ENCODE measurements at places on chromosomes 1 and 21.
A peak's percentile ranks its signal among the peaks of the same experiment; 100 is the strongest.

GRCh38 chr1:239367196-239367810 lies 19.1 kb upstream of the CHRM3 start:
- DNase-seq, result no peak

DNA sequence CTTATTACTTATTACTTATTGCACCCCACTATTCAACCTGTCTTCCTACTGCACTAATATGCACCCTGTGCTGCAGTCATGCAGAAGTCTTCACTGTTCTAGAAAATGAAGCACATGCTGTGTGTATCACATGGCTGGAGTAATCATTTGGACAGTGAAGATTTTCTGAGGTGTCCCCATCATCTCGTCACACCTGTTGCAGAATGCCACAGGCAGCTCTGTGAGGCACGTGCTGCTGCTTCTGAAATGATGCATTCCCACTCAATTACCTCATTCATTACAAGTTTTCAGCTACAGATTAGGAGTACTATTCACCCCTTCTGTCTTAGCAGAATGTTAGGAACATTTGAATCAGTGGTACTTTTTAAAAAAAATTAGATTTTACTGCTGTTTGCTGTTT lies 325.7 kb upstream of the ST6GALNAC5 start:
- no peak for DNase-seq

DNA sequence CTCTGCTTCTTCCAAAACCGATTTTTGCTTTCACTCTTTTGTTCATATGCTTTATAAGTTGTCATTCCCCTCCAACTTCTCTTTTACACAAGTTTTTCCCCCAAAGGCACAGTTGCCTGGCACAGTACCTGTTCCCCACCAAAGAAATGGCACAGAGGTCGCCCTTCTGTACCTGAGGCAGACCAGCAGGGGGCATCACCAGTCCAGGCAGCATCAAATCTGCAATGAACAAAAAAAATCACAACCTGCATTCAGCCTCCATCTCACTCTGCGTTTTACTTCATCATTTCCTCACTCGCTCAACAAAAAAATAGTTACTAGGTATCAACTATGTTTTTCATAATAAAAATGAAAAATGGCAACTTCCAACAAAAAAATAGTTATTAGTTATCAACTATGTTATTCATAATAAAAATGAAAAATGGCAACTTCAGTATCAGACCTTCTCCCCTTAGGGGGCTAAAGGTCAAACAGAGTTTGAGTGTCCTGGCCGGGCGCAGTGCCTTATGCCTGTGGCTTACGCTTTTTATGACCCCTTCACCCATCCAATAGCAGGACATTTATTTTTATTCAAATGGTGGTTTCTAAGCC lies 4.1 kb downstream of the EIF2D start:
- DNase-seq, result peak; percentile 47

GRCh38 chr1:65687428-65688214 lies 105.1 kb upstream of the PDE4B start:
- peak; percentile 51 for DNase-seq

DNA sequence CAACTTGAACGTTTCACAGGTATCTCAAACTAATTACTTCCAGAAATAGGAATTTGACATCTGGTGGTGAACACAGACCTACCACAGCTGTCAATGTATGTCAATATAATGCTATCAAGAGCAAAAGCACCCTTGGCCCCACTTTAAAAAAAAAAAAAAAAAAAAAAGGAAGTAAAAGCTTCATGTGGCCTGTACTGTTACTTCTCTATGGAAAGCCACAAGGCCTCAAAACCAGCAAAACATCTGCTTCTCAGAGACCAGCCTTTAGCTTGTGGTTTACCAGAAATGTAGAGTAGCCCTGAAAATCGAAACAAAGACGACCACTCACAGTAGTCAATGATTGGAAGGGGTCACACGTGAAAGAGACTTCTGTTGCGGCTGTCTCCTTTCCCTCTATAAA lies 109.6 kb downstream of the SLC45A1 start:
- DNase-seq, result no peak

DNA sequence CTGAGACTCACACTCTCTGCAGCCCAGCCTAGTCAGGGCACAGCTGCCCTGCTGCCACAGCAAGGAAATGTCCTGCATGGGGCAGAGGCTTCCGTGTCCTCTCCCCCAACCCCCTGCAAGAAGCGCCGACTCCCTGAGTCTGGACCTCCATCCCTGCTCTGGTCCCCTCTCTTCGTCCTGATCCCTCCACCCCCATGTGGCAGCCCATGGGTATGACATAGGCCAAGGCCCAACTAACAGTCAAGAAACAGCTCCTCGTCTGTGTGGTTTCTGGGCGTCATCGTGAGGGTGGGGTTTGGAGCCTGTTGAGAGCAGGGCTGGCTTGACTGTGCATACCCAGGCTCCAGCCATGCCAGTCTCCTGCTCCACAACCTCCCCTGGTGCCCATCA lies 19.5 kb downstream of the FAAH start:
- DNase-seq, result no peak

GRCh38 chr1:231584117-231584516 lies 42.5 kb upstream of the DISC1 start:
- DNase-seq, result no peak

DNA sequence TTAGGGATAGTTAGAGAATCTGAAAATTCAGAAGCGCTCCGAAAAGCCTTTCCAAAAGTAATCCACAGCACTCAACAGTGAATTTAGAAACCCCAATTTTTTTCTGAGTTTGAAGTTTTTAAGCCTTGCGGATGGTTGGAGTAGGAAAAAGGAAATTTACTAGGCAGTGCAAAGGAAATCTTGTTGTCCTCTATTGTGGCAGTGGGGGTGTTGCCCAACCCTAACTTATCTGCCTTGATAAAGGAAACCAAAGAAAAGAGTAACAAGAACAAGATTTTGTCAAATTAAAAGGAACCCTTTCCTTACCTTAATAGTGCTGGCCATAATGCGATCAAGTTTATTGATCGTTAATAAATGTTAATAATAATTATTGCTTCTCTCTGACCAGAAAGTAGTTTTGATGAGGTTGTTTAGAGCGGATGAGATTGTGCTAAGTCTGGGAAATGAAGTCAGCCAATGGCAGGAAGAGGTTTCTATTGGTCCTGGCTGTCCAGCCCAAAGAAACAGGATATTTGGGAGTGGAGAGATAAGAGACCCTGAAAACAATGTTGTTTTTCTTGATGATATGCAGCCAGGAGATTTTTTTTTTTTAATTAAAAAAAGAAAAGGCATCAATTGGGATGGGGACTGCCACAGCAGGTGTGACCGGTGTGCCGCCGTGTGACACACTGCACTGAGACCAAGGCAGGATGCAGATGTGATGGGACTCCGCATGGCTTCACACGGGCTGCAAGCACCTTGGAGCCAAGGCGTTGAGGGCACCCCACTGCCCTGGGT lies at the start of gene ERG:
TSS of gene ERG (minus strand) at position 421 of the 777 bp plus-strand sequence. CDS start at position 324, 97 bp downstream.
- no peak for DNase-seq

DNA sequence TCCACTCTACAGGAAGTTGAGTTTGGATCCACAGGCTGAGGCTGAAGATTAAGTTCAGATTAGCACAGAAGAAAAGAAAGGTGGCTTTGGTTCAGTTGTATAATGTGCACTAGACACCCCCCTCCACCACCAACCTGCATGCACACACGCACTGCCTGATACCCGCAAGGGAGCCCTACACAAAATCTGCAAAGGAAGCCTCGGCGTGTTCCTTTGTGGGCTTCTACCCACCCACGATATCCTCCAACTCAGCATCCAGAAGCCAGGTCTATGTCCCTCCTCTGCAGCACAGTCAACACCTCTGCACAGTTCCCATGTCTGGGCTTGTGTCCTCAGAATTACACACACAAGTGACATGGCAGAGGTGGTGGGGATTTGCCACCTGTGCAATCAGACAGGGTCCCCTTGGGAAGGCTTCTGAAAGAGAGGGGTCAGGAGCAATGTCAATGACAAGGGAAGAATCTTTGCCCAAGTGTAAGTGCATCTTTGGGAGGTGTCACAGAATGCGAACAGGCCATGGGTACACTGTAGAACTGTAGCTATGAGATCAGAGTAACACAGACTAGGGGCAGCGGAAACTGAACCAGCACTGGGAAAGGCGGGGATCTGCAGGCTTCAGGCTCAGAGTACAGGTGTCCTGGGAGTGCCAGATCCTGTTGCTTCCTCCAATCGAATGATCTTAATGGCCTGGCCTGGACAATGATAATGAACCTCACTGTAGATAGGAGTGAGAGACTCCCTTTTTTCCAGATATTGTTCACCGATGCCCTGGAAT lies 148.6 kb upstream of the ETV3 start:
- no peak for DNase-seq

DNA sequence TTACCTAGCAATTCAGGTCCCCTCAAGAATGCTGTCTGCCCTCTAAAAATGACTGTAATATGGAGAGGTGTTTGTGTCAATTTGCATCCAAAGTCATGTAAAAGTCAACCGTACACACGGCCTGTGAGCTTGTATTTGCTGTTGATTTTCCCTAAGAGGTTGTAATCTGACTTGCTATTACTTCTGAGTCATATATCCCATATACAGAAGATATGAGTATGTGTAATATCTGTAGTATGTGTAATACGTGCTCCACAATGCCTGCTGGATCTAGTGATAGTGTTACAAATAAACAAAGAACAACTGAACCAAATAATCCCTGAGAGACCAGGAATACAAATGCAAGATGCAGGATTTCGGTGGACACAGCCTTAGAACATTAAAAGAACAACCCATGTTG lies 1.4 kb upstream of the KCNJ6 start:
- DNase-seq, result no peak

DNA sequence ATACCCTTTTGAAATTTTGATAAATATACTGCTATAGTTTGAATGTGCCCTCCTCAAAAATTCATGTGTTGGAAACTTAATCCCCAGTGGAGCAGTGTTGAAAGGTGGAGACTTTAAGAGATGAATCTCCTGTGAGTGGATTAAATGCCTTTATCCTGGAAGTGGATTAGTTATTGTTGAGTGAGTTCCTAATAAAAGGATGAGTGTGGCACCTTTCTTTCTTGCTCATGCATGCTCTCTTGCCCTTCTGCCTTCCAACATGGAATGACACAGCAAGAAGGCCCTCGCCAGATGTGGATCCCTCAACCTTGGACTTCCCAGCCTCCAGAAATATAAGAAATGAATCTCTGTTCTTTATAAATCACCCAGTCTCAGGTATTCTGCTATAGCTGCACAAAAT lies 51.8 kb downstream of the CD160 start:
- DNase-seq, result no peak

- no peak for DNase-seq
These were observed 316.0 kb downstream of the LMO4 start for GRCh38 chr1:87644579-87645190.

DNA sequence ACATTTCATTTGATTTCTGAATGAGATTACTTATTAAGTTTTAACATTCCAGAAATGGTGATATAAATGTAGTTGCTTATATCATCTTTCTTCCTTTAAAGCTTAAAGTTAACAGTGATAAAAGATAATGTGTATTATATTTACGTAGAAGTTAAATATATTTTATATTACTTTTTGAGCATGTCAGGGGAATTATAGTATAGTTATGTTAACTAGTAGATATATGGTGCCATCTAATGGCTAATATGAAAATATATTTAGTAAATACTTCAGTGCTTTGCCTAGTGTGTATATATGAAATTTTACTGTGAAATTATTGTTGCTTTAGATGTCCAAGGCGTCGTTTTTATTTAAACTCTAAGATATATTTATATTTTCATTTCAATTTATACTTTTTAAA lies 51.5 kb downstream of the SYT14 start:
- DNase-seq, result no peak

DNA sequence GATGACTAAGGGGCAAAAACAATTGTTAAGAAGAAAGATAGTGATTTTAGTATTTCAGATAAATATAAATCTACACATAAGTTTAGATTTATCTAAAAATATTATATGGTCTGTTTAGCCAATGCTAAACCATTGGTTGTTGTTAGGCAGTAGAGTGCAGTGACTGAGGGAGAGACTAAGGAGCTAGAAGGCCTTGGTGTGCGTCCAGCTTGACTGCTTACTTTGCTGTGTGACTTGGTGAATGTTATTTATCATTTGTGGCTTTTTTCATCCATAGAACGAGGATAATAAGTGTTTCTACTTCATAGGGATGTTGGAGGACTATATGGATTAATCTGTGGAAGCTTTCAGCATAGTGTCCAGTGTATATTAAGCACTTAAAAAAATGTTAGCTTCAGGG lies 264.7 kb upstream of the C1orf105 start:
- DNase-seq, result no peak

- no peak for DNase-seq
These were observed 227.8 kb upstream of the RAB4A start for GRCh38 chr1:229043115-229043514.

- DNase-seq, result no peak
These were observed 311.2 kb downstream of the VAV3 start for GRCh38 chr1:107653765-107654164.

- DNase-seq, result peak; percentile 41
These were observed 126.9 kb upstream of the ERRFI1 start for GRCh38 chr1:8152731-8153702.

GRCh38 chr21:42384156-42384945 lies 11.5 kb downstream of the TMPRSS3 start:
- no peak for DNase-seq

DNA sequence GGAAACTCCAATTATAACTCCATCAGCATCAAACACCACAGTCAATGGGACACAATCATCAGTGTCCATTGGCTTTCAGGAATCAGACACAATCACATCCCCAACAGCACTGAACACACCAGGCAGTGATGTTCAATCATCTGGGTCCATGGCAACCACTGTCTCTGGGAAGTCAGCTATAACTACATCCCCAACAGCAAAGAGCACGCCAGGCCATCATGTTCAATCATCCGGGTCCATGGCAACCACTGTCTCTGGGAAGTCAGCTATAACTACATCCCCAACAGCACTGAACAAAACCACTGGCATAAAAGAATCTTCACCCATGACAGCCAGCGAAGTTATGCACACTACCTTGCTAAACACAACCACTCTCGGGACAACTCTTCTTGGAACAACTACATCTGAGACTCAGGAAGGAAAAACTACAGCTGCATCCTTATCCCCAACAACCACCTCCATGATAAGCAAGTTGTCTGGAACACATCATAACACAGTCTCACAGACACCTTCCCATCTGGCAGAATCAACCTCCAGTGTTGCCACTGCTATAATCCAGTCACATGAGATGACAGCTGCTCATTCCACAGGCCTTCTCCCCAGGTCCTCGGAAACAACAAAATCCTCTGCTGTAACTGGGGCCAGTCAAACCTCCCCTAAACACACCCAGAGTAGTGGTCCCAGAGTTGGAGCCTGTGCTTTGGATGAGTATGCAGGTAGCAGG lies 19.9 kb downstream of the CATSPER4 start:
- no peak for DNase-seq

- DNase-seq, result no peak
These were observed 43.5 kb downstream of the CD34 start for GRCh38 chr1:207867136-207868109.

DNA sequence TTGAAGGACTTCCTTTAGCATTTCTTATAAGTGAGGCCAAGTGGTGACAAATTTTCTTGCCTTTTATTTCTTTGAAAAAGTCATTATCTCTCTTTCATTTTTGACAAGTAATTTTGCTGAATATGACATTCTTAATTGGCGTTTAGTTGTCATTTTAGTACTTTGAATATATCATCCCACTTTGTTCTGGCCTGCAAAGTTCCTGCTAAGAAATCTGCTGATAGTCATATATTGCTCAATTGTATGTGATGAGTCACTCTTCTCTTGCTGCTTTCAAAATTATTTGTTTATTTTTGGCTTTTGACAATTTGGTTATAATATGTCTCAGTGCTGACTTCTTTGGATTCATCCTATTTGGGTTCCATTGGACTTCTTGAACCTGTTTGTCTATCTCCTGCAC lies 312.6 kb downstream of the DUSP10 start:
- no peak for DNase-seq

GRCh38 chr21:34703571-34703970 lies 34.8 kb downstream of the CLIC6 start:
- no peak for DNase-seq

All from T-helper 1 cell (primary cell).